ENCODE measurements at places on chromosomes 2 and 18. TPM values are rescaled to one million over a fixed set of nuclear protein-coding genes. Genes with fewer than 3 reads are reported as not detected.

GRCh38 chr2:129733579-129733978 is 245.9 kb upstream of the RAB6C start:
- no peaks in the 10 kb centered on the region for H3K36me3 ChIP-seq
- peaks cover 2% of the 10 kb centered on the region for H3K27me3 ChIP-seq
- H3K4me1 ChIP-seq = no peaks in the 10 kb centered on the region

- DNase-seq = no peak
- peaks cover 45% of the 10 kb centered on the region for H3K27me3 ChIP-seq
- no peak overlapping the region for H3K27ac ChIP-seq
- H3K4me3 ChIP-seq = no peak overlapping the region
- H3K36me3 ChIP-seq = peaks cover 11% of the 10 kb centered on the region
These were observed 138.6 kb downstream of the NFATC1 start for GRCh38 chr18:79534356-79534755.

C2orf66 gene
- total RNA-seq = not detected

DNA sequence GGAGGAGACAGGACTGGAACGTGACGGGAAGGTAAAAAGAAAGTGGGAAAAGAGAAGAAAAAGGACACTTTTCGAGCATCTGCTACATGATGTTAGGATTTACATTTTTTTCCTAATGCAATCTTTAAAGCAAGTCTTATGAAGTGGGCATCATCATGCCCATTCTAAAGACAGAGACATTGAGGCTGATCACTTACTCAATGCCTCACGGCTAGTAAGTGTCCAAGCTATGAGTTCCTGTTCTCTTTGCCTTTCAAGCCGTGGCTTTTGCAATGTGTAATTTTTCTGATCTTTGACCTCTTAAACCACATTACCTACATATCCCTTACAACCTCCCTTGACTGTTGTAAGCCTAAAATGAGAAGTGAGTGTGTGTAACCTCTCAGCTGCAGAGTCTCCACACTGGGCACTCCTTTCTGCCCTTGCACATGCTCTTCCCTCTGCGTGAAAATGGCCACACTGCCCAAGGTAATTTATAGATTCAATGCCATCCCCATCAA is 649.2 kb downstream of the RNF144A start:
- no peaks in the 10 kb centered on the region for H3K27me3 ChIP-seq
- H3K27ac ChIP-seq = no peak overlapping the region
- no peak for DNase-seq
- no peaks in the 10 kb centered on the region for H3K4me1 ChIP-seq

- no peaks in the 10 kb centered on the region for H3K36me3 ChIP-seq
- H3K27ac ChIP-seq = no peak overlapping the region
- no peak overlapping the region for H3K4me3 ChIP-seq
These were observed 311.7 kb downstream of the EIPR1 start for GRCh38 chr2:3065928-3066327.

DNA sequence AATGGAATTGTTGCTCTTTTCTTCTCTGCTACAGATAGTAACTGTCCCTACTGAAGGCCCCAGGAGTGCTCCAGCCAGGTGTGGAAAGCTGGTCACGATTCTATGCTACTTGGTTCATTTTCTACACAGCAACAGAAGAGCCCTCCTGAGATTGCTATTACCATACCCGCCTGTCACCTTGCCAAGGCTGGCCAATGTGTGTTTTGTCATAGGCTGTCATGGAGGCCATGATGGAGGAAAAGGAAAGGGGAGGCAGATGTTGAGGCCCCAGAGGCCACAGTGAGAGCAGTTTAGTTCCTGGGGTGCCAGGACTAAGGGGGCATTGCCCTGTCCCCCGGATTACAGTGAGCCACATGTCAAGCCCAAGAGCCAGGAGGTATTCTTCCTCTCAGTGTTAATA is 952 bp downstream of the ELMOD3 start:
- H3K27me3 ChIP-seq = no peaks in the 10 kb centered on the region
- H3K4me3 ChIP-seq = peak overlapping the region; percentile 98

NR4A2 gene
- 1.2 TPM for total RNA-seq

SLC11A1 gene
- total RNA-seq = 0.10 TPM

DNA sequence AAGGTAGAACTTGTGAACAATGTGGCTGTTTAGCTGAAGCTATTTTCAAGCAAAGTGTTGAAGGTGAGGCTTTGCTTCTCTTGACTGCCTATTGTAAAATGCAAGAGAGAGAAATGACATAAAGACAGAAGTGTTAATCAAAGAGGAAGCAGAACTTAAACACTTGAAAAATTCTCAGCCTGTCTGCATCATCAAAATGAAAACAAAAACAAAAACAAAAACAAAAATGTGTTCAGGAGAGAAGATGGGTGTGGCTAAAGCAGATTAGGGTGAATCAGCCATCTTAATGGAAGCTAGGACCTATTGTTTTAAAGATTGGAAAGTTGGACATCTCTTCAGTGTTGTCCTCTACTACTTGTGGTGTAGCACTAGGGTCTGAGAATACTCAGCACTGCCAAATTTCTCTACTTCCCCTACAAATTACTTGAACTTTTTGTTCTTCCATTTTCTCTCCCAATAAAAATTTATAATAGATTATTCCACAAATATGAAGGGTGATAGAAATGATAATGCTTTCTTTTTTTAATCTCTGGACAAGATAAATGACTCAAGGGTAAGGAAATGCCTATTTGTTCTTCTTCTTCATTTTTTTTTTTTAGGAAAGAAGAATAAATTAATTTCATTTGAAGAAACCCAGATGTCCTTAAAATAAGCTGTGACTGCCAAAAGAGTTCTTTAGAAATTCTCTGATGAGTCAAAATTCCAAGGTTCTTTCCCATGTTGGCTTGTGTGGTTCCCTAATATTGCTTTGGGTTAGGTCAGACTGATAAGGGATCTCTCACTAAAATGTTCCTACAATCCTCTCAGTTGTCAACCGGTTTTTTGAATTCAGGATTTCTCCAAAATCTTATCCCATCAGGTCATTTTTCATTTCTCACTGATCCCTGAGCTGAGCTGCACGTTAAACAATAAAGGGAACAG is 571.2 kb upstream of the ZEB2 start:
- H3K27me3 ChIP-seq = no peaks in the 10 kb centered on the region
- H3K4me3 ChIP-seq = no peak overlapping the region
- H3K36me3 ChIP-seq = no peaks in the 10 kb centered on the region

DNA sequence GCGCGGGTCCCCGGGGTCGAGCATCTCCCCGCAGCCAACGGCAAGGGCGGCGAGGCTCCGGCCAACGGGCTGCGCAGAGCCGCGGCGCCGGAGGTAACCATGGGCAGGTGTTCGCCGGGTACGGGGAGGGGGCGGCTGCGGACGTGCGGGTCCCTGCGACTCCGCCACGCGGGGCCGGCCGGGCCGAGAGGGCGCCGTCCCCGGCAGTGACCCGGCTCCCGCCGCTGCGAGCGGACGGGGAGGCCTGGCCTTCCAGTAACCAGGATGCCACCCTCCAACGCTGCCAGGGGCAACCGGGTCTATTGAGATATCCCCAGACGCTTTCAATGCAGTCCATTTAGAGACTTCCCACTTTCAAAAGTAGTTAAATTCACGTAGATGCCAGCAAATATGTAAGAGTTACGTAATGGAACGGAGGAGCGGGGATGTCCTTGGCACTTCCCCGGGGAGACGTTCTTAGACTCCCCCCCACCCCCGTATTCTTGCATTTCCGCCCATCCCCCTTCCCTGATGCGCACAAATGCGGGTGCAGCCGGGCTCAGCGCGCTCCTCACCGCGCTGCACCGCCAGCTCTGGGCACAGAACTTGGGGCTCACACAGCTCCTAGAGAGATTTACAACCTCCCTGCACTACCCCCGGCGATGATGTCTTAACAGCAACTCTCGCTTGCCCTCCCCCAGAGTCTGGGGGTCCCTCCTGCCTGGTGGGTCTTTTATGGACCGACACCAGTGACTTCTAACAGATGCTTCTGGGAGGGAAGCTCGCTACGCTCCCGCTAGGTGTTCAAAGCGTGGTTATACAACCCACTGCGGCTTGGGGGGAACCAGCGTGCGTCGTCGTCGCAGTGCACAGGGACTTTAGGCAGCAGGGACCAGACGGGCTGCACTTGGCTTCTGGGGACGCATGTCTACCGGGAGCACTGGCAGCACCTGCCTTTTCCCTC is 657 bp downstream of the SGPP2 start:
- peak overlapping the region; percentile 71 for H3K4me3 ChIP-seq
- H3K27ac ChIP-seq = no peak overlapping the region
- peaks cover 56% of the 10 kb centered on the region for H3K27me3 ChIP-seq
- H3K36me3 ChIP-seq = peaks cover 1% of the 10 kb centered on the region

- peak overlapping the region; percentile 68 for H3K4me3 ChIP-seq
- H3K27me3 ChIP-seq = peaks cover 19% of the 10 kb centered on the region
- no peak for DNase-seq
- peaks cover 11% of the 10 kb centered on the region for H3K4me1 ChIP-seq
- H3K27ac ChIP-seq = peak overlapping the region; percentile 67
These were observed 473.7 kb upstream of the SALL3 start for GRCh38 chr18:78505851-78506461.

GRCh38 chr18:58438958-58439300 is 190.0 kb downstream of the ALPK2 start:
- H3K36me3 ChIP-seq = no peaks in the 10 kb centered on the region
- no peaks in the 10 kb centered on the region for H3K4me1 ChIP-seq
- H3K27me3 ChIP-seq = no peaks in the 10 kb centered on the region
- H3K4me3 ChIP-seq = no peak overlapping the region
- no peak overlapping the region for H3K27ac ChIP-seq

SOX11 gene
- 31.6 TPM for total RNA-seq

GRCh38 chr2:128292599-128293425 is 25.9 kb downstream of the HS6ST1 start:
- H3K4me1 ChIP-seq = peaks cover 5% of the 10 kb centered on the region
- H3K27me3 ChIP-seq = no peaks in the 10 kb centered on the region
- no peak overlapping the region for H3K4me3 ChIP-seq
- no peak overlapping the region for H3K27ac ChIP-seq

FOXD4L1 gene
- total RNA-seq = not detected

NCKAP5 gene
- 0.87 TPM for total RNA-seq

GRCh38 chr2:170229125-170229524 is 51.2 kb downstream of the MYO3B start:
- H3K4me1 ChIP-seq = peaks cover 6% of the 10 kb centered on the region
- H3K27ac ChIP-seq = no peak overlapping the region
- H3K36me3 ChIP-seq = no peaks in the 10 kb centered on the region
- no peaks in the 10 kb centered on the region for H3K27me3 ChIP-seq
- H3K4me3 ChIP-seq = no peak overlapping the region

CHRND gene
- total RNA-seq = not detected

- peak overlapping the region; percentile 92 for H3K27ac ChIP-seq
- peaks cover 2% of the 10 kb centered on the region for H3K36me3 ChIP-seq
- H3K4me3 ChIP-seq = peak overlapping the region; percentile 8
- no peaks in the 10 kb centered on the region for H3K27me3 ChIP-seq
These were observed 211.0 kb downstream of the CTNNA2 start for GRCh38 chr2:79723830-79724229.

ASB18 gene
- not detected for total RNA-seq

DNA sequence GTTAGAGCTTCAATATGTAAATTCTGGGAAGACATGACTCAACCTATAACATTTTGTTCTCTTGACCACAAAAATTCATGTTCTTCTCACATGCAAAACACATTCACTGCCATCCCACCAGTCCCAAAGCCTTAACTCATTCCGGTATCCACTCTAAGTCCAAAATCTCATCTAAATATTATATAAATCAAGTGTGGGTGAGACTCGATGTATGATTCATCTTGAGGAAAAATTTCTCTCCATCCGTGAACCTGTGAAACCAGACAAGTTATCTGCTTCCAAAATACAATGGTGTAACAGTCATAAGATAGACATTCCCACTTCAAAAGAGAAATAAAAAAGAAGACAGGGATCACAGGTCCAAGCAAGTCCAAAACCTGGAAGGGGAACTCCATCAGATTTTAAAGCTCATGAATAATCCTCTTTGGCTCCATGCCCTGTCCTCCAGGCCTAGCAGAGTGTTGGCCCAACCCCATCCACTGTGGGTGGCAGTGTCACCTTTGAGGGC is 101.3 kb downstream of the RAD51AP2 start:
- DNase-seq = no peak
- H3K27me3 ChIP-seq = peaks cover 3% of the 10 kb centered on the region
- no peaks in the 10 kb centered on the region for H3K36me3 ChIP-seq
- no peak overlapping the region for H3K27ac ChIP-seq

CNRIP1 gene
- 25.9 TPM for total RNA-seq

DNA sequence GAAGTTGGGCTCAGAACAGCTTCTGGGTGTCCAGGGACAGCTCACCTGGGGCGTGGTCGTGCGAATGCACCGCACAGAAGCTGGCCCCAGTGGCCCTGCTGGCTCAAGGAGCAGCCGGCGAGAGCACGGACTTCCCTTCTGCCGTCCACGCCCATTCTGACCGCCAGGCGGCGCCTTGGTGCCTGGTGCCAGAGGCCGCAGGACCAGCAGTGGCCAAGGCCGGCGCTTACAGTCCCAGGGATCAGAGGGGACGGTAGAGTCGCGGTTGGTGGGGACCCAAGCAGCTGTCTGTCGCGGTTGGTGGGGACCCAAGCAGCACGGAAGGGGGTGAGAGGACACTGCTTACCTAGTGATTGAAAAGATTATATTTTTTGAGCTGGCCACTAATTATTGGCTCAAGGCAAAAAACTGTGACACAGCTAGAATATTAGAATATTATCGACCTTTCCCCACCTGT is 25.7 kb downstream of the NPPC start:
- no peaks in the 10 kb centered on the region for H3K36me3 ChIP-seq
- peaks cover 19% of the 10 kb centered on the region for H3K27me3 ChIP-seq
- DNase-seq = peak; percentile 91
- H3K4me1 ChIP-seq = no peaks in the 10 kb centered on the region

GRCh38 chr18:28863396-28863795 is 686.5 kb upstream of the CDH2 start:
- peaks cover 8% of the 10 kb centered on the region for H3K27me3 ChIP-seq
- H3K4me3 ChIP-seq = no peak overlapping the region
- peaks cover 5% of the 10 kb centered on the region for H3K4me1 ChIP-seq
- H3K27ac ChIP-seq = no peak overlapping the region

DNA sequence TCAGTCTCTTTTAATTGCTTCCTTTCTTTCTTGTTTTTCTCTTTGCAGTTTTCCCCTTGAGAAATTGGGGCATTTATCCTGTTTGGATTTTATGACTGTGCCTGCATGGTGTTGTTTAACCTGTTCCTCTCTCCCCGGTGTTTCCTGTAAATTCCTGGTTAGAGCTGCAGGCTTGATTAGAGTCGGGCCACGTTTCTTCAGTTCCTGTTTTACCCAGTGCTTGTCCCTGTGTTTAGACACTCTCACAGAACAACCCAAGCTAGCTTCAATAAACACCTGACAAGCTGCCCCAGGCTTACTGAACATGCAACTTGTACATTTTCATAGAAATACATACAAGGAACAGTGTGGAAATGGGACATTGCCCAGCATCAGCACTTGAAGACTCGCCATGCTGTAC is 53.9 kb downstream of the NGEF start:
- H3K27ac ChIP-seq = no peak overlapping the region
- no peak overlapping the region for H3K4me3 ChIP-seq
- H3K4me1 ChIP-seq = no peaks in the 10 kb centered on the region
- peaks cover 16% of the 10 kb centered on the region for H3K27me3 ChIP-seq

DNA sequence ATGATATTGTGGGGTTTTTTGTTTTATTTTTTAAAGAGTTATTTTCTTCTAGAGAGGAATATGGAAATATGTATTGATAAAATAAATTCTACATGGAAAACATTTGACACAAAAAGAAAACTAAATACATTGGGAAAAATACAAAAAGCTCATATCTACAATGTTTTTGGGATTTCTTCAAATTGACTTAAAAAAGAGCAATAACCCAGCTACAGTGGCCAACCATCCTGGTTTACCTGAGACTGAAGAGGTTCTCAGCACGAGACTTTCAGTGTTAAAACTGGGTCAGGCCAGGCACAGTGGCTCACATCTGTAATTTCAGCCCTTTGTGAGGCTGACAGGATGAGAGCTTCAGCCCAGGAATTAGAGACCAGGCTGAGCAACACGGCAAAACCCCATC is 56.7 kb upstream of the MYCN start:
- H3K4me3 ChIP-seq = no peak overlapping the region
- no peaks in the 10 kb centered on the region for H3K36me3 ChIP-seq
- DNase-seq = no peak
